ENCODE measurements at places on chromosomes 12 and 14.

DNA sequence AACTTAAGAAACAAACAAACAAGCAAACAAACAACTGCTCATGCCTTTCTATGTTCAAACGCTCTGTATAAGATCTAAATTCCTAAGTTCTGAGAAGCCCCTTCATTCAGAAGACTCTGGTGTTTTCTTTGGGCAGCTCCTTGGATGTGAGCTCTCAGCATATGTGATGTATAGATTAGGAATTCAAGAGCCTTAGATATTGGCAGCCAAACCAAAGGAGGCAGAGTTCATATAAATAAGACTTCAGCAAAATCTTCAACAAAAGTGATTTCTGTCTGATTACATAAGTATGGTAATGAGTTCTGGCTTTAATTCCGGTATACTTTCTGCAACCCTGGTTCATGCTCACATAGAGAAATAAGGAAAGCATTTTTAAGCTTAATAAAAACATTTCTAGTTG is 145.6 kb downstream of the DYRK2 start:
- no peak for DNase-seq

DNA sequence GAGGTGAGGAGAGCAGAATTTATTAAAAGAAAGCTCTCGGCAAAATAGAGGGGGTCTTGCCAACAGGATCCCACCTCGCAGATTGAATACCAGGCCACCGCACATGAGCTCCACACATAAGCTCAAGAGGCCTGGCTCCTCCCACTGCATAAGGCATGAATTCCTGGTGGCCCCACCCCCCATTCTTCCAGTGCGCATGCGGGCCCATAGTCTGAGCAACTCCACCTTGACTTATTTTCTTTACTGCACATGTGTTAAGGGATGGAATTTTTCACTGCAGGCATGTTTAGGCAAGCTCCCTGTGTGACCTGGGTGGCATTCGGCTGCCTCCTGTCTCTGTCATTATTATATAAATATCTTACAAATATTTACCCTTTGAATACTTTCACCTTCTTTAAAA is 412.5 kb downstream of the RMST start:
- no peak for DNase-seq

- no peak for DNase-seq
Observed at GRCh38 chr12:97425802-97426491, 36.7 kb upstream of the RMST start.

DNA sequence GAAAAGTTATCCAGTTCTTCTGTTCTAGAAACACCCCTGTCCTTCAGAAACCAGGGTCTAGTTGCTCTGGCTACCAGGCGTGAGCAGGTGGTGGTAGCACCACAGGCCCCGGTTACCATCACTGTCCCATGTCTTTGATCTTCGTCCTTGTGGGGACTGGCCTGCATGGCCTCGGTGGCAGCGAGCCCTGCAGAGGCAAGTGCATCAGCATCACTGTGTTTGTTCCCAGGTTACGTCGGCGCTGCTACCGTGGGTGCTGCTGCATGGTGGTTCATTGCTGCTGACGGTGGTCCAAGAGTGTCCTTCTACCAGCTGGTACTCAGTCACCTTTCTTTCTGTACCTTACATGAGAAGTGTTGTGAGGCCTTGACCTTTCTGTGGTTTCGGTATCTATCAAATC is 58.9 kb downstream of the ANAPC7 start:
- DNase-seq, result no peak

DNA sequence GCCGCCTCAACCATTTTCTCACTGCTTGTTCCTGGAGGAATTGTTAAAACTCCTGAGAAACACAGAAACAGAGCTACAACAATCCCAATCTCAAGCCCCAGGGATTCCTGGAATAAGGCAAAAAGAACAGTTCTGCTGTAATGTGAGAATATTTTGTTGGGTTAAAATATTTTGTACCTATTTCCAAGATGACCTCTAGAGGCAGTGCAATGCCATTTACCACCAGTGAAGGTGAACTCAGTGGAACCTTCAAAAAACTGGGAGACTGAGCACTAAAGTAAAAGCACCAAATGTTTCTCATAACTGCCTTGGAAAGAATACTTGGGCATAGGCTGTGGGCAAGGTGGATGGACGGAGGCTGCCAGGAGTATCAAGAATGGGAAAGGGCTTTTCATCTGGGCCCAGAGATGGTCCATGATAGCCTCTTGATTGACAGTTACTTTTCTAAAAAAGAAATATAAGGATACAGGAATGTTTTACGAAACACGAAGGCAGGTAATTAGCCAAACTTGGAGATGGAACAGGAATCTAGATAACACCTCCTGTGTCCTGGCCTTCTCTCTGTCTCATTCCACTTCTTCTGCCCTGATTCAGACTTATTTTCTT is 334.0 kb upstream of the FLRT2 start:
- DNase-seq, result no peak

GRCh38 chr14:20873370-20874177 is 17.6 kb upstream of the RNASE3 start:
- peak; percentile 78 for DNase-seq

GRCh38 chr12:108581311-108582227 is 16.3 kb downstream of the TMEM119 start:
- DNase-seq, result no peak

- DNase-seq, result no peak
Observed at GRCh38 chr12:57993030-57993429, 51.7 kb downstream of the ATP23 start.

- DNase-seq, result no peak
Observed at GRCh38 chr12:113245695-113246477, 24.6 kb downstream of the TPCN1 start.

GRCh38 chr12:843609-844008 is 91.2 kb downstream of the WNK1 start:
- no peak for DNase-seq

- DNase-seq, result no peak
Observed at GRCh38 chr12:119117936-119118335, 60.8 kb upstream of the HSPB8 start.

DNA sequence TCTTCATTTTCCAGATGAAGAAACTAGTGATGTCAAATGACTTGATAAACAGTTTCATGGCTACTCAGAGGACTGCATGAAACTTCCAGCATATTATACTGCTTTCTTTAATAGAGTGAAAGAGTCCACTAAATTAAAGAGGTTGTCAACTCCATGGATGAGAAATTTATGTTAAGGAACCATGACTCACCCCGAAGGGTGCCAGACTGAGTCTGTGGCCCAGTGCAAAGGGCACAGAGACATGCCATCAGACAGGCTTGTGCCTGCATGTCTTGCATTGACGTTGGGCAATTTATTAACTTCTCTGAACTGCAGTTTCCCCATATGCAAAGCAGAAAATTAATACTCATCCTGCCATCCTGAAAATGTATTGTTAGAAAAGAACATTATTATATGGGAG is 382.4 kb downstream of the APAF1 start:
- DNase-seq, result no peak

DNA sequence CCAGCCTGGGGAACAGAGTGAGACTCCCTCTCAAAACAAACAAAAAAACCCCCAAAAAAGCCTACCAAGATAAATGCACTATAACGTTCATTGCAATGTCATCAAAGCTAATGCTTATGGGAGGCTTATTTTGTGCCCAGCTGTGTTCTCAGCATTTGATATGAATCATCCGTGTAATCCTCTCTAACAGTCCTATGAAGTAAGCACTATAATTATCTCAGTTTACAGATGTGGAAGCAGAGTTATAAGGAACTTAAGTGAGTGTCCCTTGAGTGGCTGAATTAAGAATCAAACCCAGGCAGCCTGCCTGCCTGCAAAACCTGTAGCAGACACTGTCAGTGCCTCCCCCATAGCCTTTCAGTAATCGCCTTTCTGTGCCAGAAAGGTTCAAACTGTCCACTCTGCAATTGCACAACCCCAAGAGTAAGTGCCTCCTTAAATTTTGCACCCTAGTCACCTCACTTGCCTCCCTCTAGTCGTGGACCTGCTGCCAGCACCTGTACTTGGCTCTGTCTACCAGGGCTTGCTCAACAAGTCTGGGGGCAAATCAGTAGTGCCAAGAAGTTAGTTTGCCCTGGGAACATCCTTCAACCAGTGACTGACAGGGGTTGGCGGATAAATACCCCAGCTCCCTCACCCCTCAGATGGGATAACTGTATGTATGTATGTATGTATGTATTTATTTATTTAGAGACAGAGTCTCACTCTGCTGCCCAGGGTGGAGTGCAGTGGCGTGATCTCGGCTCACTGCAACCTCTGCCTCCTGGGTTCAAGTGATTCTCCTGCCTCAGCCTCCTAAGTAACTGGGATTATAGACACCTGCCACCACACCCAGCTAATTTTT is 23.8 kb upstream of the PPP1CC start:
- no peak for DNase-seq

GRCh38 chr12:67107235-67107634 is 161.9 kb upstream of the CAND1 start:
- DNase-seq, result no peak

DNA sequence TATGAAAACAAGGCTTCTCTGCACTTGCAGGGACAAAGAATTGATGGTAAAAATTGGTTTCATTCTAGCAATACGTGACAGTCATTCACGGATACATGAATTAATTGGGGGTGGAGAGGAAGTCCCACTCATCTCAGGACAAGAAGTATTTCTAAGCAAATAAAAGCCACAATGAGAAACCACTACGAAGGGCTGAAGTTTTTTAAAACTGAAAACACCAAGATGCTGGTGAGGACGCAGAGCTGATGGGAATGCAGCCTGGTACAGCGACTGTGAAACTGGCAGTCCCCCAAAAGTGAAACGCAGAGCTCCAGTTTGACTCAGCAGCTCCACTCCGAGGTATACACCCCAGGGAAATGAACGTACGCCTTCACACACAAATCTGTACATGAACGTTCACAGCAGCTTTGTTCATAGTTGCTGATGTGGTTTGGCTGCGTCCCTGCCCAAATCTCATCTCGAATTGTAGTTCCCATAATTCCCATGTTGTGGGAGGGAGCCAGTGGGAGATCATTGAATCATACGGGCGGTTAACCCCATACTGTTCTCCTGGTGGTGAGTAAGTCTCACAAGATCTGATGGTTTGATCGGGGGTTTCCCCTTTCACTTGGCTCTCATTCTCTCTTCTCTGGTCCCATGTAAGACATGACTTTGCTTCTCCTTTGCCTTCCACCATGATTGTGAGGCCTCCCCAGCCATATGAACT is 89.0 kb downstream of the SCARB1 start:
- peak; percentile 58 for DNase-seq

DNA sequence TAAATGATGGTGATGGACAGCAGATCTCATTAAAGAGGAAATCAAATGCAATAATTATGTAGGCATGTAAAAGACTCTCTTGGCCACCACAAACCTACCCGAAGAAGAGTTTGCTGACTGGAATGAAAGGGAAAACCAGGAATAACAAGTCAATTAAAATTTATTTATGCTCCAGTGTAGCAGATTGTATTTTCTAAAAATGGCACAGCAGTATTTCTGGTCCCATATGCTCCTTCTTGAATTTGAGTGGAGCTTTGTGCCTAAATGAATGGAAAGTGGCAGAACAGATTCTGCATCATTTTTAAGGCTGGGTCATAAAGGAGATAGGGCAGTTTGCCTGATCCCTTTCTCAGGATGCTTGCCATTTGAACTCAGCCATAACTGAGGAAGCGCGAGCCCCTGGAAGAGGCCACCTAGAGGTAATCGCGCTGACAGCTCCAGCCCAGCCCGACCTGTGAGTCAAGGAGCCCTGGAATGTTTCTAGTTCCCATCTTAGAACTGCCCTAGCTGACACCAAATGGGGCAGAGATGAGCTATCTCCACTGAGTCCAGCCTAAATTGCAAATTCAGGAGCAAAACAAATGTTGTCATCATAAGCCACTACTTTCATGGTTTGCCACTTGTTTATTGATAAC is 229.2 kb upstream of the TMTC1 start:
- DNase-seq, result no peak

DNA sequence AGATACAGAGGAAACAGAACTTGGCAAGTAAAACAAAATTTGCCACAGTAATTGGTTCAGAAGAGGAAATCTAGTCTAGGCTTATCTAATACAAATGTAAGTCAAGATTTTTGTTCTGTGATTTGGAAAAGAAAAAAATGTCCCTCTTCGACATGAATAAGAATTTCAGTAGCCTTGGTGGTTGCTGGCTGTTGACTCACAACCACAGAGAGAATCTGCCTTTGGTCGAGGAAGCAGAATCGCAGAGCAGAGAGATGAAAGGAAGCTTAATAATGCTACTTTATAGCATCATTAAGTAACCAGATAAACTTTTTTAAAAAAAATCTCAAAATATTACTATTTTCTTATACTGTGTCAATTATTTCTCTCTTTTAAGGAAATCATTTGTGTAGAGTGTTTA is 1096.6 kb downstream of the FLRT2 start:
- DNase-seq, result no peak

DNA sequence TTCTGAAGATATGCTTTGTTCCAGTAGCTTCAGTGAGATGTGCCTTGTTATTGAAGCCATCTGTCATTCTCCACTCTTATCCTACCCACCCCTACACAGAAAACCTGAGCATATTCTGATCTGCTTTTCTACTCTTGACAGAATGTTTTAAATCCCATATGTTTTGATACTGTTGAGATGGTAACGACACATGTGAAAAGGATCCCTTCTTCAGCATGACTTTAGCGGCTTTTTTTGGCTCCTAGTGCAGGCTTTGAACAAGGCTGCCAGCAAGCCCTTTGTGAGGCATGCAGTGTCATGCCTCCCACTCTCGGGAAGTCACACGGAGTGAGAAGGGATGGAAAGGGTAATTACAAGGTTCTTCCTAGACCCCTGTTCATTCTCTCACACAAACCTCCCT is 228.8 kb upstream of the RGS6 start:
- DNase-seq, result no peak

DNA sequence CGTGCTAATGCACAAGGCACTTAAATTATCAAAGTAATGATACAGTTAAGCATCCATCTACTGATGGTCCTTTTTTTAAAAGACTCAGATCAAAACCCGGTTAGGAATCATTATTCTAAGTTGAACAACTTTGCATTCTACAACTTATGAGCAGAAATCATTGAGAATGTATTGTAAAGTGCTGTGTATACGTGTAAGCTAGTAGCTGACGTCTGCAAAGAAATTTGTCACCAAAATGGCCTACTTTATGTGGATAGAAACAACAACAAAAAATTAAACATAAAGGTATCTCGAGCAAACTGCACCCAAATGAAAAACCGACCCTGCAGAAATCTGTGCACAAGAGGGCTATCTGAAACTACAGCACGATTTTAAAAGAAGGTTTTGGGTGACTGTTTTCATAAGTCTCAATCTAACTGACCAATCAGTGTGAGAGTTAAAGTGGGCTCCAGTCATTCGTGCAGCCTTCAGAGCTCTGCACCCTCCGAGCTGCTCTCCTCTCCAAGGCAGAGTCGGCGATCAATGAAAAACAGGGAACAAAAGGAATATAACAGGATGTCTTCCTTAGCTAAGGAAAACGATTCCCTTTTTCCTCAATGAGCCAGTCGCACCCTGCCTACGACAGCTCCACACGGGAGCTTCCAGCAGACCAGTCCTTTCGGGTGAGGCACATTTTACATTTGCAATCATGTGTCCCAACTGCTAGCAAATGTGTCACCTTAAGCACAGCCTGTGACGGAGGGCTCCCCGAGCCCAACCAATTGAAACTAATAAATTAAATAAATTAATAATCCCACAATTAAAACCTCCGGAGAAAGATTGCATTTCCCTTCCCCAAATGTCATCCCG is 200.7 kb upstream of the FOXN3 start:
- DNase-seq, result no peak

- no peak for DNase-seq
Observed at GRCh38 chr12:72330301-72330700, 58.1 kb downstream of the TRHDE start.

All from activated CD4-positive, alpha-beta T cell treated with anti-CD3 and anti-CD28 coated beads, Interleukin-2, amount 50 U/mL, for 24 hours (primary cell).